ENCODE measurements at places on chromosomes 2 and 18.

- DNase-seq, result no peak
Observed at GRCh38 chr2:223051693-223052289, at the start of gene KCNE4. Gene KCNE4, plus strand, starts transcription at chr2:223052190. Its CDS starts 641 bp downstream, at chr2:223052831.

GRCh38 chr2:85541753-85542457 is 2.9 kb downstream of the MAT2A start:
- DNase-seq, result no peak

DNA sequence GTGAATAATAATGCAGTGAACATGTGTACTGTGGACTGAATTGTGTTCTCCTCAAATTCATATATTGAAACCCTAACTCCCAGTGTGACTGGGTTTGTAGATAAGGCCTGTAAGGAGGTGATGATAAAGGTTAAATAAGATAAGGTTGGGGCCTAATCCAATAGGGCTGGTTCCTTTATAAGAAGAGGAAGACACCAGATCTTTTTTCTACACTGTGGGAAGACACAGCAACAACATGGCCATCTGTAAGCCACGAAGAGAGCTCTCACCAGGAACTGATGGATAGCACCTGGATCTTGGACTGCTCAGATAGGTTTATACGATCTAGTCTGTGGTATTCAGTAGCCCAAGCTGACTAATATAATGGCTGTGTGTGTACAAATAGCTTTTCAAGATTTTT is 66.8 kb downstream of the BMPR2 start:
- DNase-seq, result no peak

DNA sequence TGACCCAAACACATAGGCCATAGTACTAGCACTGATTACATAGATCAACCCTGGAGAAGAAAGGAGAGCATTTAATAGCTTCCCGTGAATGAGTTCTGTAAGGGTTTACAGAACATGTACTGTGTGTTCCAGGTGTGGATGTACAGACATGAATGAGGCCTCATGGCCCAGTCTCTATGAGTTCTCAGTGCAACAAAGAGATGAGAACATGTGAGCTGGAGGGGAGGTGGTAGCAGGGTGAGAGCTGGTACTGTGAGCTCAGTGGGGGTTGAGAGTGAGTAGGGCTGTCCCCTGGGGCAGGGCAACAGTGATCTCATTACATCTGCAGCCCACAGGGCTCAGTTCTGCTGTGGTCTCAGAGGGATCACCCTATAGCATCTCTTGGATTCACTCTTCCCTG is 42.6 kb upstream of the SPRED2 start:
- DNase-seq, result no peak

DNA sequence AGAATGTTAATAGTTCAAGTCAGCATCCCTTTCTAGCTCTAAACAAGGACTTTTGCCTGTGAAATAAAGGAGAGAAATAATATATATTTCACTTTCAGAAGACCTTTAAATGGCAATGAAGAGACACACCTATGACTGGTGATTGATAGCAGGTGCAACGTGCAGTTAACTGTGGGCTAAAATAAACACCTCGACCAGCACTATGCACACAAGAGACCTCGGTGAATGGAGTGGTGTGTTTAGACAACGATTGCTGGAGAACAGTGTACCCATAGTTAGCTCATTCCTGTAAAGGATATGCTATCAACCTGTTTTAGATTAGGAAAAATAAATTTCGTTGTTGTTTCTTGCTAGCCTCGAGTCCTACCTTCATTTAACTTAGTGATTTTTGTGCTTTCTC is 143.4 kb downstream of the NR4A2 start:
- no peak for DNase-seq

- DNase-seq, result peak; percentile 37
Observed at GRCh38 chr2:207767461-207768167, 2.1 kb downstream of the FZD5 start.

- DNase-seq, result no peak
Observed at GRCh38 chr2:238615187-238615586, 188.5 kb downstream of the ASB1 start.

GRCh38 chr2:2590841-2591541 is 259.9 kb upstream of the MYT1L start:
- DNase-seq, result no peak

DNA sequence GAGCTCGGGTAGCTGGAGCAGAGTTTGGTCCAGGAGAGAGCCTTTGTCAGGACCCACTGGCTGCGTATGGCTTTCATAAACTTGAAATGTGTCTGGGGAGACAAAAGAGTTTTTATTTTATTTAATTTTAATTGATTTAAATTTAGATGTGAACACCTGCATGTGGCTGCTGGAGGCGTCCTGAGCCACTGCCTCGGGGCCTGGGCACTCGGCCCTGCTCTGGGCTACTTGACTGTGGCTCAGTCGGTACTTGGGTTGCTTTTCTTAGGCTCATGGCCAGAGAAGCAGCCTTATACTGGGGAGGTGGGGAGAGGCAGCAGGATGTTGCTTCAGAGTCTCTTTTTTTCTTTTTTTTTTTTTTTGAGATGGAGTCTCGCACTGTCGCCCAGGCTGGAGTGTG is 661.8 kb upstream of the HS6ST1 start:
- DNase-seq, result no peak

DNA sequence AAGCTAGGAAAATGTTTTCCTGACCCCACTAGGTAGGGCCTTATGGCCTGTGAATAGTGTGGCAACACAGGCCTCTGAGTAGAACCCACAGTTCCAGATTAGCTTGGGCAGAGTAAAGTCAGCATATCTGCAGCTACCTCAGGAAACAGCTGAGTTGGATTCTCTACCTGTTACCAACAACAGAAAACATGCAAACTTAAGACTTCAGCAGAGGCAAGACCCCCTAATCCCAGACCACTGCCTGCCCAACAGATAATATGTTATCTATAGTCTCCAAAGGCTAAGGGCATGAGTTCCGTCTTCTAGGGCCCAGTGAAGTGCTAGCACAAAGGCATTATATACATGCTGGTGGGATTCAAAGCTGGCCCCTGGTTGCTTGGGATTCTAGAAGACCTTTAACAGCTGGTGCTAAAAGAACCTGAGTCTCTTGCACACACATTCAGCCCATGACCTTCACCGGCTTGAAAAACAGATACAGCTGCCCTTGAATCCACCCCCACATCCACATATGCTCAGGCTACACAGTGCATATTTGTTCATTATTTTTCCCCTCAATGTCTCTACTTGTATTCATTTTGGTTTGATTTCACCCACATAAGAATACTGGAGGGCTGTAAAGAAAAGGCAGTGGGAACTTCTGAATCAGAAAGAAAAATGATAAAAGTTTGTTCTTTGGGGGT is 13.5 kb upstream of the UBXN4 start:
- DNase-seq, result no peak

DNA sequence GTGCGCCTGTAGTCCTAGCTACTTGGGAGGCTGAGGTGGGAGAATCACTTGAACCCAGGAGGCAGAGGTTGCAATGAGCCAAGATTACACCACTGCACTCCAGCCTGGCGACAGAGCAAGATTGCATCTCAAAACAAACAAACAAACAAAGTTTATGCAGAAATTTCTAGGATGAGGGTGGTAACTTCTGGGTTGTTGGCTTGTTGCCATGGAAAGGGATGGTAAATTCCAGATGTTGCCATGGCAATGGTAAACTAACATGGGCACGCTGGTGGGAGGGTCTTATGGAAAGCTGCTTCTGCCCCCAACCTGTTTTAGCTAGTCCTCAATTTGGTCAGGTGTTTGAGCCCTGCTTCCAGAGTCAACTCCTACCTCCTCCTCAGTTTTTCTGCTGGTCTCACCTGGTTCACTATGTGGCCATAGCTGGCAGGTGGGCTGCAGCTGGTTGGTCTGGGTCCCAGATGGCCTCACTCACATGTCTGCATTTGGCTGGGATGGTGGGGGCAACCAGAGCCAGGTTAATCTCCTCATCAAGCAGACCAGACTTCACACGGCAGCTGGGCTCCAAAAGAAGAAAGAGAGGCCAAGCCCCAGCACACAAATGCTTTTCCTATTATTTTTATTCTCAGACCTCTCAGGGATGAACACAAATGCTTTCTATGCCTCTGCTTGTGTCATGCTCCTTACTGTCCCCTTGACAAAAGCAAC is 26.6 kb upstream of the TEX44 start:
- no peak for DNase-seq

GRCh38 chr2:209943776-209944175 is 58.7 kb upstream of the RPE start:
- no peak for DNase-seq

DNA sequence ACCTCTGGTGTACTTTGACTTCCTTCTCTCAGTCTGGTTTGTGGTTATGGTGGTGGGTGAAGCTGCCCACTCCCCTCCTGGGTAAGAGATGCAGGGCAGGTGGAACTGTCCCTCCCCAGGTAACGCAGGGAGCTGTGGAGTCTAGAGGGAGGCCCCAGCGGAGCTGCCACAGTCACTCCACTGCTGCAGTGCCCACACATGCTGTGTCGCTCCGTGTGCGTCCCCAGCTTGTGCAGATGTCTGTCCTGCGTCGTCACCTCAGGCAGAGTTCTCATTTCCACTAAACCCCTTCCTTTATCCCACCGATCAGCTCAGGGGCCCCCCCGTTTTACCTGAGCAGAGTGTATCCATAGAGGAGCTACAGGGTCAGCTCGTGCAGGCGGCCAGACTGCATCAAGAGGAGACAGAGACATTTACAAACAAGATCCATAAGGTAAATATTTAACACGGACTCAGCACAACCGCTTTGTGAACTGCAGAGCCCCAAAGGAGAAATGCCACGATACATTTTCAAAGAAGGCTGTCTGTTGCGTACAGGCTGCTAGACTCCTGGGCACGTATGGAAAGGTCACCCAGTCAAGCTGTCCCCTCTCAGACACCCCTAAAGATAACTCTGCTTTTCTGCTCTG is 87.4 kb downstream of the MTCL1 start:
- no peak for DNase-seq

All from activated CD4-positive, alpha-beta T cell treated with anti-CD3 and anti-CD28 coated beads for 36 hours (primary cell).